Inflammatory macrophage treated with lipopolysaccharide for 4 hours (primary cell): ENCODE measurements at places on chromosomes 13 and 19.

- DNase-seq: no peak
Observed at GRCh38 chr13:112629161-112629560, 41.2 kb upstream of the TUBGCP3 start.

DNA sequence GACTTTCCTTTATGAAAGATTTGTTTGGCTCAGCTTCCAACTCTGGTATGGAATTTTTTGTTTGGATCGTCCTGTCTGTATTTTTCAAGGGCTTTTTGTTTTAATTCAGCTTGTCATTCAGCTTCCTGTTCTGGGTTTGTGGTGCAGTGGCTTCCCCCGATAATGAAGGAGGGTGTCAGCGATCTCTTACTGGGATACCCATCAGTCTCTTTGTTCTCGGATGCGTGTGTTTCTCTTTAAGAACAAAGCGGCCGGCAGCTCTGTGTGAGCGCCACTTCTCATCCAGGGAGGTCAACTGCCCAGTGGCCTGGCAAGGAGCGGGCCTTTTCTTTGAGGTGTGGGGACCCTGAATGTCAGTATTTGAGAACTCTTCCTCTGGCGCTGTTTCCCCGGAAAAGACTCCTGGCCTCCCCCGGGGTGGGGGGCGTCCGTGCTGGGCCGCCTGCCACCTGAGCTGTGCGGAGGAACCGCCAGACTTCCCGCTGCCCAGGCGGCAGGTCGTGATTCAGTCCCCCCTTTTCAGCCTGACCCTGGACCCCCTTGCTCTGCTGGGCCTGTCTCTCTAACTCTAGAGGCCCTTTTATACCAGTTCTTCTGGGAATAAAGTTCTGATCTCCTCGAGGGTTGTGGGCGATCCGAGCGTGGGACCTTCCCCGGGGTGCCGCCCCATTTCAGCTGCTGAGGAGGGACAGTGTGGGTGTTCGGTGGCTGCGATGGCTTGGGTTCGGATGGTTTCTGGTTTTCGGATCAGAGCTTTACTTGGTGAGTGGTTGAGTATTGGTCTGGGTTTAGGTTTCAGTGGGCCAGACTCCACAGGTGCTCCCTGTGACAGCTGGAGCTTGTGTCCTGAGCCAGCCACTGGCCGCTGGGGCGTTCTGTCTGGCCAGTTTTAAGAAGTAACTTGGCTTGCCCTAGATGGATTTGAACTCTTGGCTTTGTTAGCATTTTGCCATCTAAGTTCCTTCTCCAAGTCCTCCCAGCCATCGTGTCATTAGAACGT is 3.4 kb downstream of the SF3A2 start:
- peak; percentile 37 for DNase-seq

- no peak for DNase-seq
Observed at GRCh38 chr19:39194832-39195542, 1.8 kb upstream of the NCCRP1 start.

DNA sequence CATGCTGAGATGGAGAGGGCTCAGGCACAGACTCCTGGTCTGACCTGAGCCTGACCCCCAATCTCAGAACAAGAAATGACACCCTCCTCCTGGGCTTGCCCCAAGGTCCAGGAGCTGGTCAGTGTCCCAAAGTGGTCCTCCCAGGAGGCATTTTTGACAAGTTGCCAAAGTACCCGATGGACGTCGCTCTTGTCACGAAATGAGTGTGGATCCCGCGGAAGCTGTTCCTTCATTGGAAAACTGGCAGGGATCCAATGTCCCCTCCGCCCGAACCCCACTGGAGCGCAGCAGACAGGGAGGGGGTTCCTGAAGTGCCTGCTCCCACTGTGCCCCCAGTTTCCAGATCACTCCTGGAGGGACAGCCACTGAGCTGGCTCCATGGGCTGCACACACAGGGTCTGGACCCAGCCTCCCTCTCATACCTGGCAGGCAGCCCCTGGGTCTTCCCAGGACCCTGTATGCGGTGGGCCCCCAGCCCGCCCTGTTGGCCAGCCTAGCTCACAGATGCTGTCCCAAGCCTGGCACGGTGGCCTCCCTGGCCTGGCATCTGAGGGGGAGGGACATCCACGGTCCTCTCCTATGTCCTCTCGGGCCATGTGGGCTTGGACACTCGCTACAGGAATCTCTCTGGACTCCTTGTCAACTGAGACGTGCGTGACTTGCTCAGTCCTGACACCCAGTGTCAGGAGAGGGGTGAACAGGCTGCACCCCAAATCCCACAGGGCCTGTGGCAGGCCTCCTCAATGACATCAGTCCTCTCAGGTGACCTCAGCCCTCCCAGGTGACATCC is 12.8 kb upstream of the ZNF14 start:
- no peak for DNase-seq

DNA sequence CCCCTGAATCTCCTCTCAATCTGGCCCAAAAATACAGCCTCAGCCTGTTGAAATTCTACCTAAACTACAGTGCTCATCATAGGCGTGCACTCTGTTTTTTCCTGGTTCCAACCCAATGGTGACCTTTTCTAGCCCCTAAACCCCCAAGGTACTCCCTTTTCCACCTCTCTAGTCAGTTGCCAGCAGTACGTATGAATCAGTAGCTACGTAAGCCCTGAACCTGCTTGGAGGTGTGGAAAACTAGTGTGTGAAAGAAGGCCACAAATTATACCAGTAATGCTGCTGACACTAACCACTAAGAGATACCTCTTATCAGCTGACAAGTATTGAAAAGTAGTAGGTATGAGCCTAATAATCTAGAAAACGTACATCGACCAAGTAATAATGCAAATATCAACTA is 60.9 kb downstream of the FOXO1 start:
- no peak for DNase-seq

DNA sequence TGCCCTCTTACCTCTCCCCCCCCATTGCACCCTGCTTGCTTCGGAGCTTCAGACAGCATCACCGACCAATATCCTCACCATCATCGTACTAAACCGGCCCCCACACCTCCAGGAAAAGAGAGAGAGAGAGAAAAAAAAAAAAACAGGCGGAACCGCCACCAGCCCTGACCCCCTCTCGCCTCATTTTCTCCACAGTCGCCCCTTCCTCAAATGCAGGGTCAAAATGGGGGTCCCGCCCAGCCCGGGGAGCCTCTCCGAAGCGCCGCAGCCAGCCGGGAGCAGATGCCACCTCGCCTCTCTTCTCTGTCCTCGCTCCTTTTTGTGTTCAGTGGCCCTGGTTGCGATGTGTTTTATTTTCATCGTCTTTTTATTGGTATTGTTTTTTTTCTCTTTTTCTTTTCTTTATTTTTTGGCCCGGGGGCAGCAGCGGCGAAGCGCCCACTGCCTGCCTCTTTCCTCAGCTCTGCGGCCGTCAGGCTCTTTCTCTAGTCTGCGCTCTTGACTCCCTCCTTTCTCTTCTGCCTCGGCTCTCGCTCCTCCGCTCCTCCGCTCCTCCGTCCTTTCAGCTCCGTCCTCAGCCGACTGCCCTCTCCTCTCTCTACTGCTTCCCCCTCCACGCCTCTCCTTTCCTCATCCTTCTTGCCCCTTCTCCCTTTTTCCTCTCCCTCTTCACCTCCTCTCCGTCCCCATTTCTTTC is 41.4 kb downstream of the DEDD2 start:
- DNase-seq: no peak

DNA sequence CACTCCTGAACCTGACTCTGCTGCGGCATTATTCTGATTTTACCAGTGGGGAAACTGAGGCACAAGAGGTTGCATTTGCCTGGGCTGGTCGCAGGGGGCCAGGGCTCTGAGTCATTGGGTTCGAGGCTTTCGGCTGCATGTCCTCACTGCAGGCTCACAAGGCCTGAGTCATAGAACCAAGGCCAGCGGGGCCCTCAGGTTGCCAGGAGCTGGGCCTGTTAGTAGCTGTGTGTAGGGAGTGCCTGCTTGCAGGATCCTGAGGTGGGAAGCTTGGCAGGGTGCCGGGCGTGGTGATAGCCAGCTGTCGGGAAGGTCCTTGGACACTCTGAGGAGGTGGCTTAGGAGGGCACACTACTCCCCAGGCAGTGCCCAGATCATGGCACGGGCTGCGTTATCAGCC is 21.6 kb upstream of the F2RL3 start:
- DNase-seq: no peak

GRCh38 chr19:1874554-1875185 is 10.6 kb downstream of the ABHD17A start:
- DNase-seq: peak; percentile 61

- no peak for DNase-seq
Observed at GRCh38 chr13:46050771-46051170, 1.8 kb downstream of the ZC3H13 start.

GRCh38 chr13:19239114-19239860 is 57.7 kb upstream of the TUBA3C start:
- no peak for DNase-seq

DNA sequence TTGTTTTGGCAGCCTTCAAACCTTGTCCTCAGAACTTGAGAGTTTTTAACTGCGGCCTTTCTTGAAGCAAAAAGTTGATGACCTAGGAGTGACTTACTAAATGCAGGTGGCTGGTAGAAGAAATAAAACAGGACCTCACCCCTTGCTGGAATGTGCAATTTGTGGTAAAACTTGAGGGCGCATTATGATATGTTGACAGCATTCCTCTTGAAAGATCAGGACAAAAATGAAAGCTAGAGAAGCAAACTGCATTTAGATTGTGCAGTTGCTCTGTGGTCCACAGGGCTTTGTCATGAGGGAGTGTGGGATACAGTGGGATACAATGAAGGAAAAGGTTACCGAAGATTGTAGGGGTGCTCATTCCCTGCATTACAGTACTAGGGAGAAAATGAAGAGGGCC is 504.2 kb downstream of the GPC6 start:
- DNase-seq: no peak

GRCh38 chr13:108681986-108682575 is 52.7 kb downstream of the MYO16 start:
- DNase-seq: no peak

- DNase-seq: peak; percentile 92
Observed at GRCh38 chr19:1102407-1103131, 1.2 kb upstream of the GPX4 start.

DNA sequence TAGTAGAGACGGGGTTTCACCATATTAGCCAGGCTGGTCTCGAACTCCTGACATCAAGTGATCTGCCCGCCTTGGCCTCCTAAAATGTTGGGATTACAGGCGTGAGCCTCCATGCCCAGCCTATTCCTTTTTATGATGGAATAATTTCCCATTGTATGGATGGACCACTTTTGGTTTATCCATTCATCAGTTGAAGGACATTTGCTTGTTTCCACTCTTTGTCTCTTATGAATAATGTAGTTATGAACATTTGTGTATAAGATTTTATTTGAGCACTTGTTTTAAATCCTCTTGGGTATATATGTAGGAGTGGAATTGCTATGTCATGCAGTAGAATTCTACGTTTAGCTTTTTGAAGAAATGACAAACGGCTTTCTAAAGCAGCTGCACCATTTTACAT is 23.3 kb downstream of the FBXO27 start:
- DNase-seq: no peak

GRCh38 chr19:16772841-16773240 is 53.2 kb downstream of the NWD1 start:
- DNase-seq: no peak

DNA sequence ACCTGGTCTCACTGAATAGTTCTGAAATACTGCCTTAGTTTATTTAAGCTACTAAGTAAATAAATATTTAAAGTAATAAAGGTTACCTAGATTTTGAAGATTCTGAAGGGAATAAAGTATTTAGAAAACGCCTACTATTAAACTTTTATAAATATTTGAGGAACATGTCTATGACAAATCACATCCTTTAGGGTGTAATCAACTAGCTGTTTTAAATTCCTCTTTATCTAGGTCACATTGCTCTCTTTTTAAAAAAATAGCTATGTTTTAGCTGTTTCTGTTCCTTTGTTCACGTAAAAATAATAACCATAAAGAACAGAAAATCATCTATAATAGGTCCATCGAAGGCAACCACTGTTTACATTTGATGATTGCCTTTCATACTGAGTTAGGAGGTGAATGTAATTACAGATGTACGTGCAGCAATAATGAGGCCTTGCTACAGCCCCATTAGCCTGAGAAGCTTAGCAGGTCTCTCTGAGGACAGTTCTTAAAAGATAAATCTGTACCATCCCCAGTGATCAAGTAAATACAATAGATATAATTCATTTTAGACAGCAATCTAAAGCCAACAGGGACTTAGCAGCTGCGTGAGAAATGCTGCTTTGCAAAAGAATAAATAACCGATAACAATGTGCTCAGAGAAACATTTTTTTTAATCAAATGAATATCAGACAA is 449.5 kb downstream of the LIG4 start:
- DNase-seq: no peak

DNA sequence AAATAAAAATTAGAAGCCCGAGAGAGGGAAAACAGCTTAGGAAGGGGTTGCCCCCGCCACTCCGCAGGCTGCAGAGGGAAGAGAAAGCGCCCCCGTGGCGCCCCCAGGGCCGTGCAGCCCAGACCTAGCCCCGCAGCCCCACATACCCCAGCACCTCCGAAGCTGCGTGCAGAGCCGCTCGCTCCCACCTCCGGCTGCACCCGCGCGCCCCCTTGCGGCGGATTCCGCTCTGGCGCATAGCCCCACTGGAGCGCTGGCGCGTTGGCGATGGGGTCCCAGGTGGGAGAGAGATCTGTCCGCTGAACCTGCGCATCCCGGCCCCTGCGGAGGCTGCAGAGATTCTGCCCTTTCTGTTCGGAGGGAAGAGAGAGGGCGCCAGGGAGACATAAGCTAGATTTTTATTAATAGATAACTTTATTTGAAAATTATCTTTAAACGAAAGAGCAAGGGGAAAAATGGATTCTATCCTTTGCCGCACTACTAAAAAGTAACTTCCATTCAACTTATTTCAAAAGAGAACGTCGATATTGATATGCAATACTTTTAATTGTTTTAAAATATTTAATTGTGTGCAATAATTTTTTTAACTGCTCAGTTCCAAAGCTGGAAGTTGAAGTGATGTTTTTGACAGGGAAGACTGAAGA is 11.7 kb upstream of the CLN5 start:
- DNase-seq: peak; percentile 70

DNA sequence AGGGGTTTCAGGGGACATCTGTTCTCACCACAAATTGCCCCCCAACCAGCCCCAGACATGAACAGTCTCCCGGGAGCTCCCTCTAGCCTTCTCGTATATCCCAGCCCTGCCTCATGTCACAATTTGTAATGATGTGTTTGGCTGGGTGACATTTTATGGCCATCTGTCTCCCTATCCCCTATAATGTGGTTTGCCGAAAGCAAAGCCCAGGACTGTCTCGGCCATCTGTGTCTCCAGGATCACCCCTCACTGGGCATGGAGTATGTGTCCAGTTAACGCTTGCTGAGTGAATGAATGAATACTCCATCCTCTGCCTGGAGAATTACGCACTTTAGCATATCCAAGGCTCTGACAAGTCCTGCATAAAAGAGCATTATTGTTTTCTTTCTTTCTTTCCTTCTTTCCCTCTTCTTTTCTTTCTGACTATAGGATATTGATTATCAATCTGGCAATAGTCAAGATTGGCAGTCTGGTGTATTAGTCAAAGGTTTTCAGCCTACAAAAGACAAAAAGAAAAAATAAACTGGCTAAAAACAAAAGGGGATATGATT is 15.1 kb downstream of the HPN start:
- no peak for DNase-seq

- no peak for DNase-seq
Observed at GRCh38 chr13:83740622-83741021, 141.7 kb downstream of the SLITRK1 start.
